ENCODE measurements at places on chromosomes 7 and 10. TPM values are rescaled to one million over a fixed set of nuclear protein-coding genes. Genes with fewer than 3 reads are reported as not detected.

Gene COL17A1
- total RNA-seq, result not detected

Gene FAM180A
- 0.42 TPM for total RNA-seq

DNA sequence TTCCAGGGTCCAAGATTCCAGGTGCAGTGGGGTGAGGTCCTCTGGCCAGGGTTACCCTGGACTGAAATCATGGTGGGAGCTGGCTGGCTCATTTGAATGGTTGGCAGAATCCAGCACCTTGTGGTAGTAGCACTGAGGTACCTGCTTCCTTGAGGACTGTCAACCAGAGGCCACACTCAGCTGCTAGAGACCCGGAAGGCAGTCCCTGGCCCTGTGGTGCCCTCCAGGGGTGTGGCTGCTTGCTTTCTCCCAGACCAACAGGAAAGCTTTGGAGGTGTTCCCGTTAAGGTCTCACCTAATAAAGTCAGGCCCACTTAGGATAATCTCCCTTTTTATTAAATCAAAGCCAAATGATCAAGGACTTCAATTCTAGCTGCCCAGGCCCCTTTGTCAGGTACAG is 107.7 kb upstream of the GDF10 start:
- DNase-seq, result no peak

Gene FAM25C
- total RNA-seq, result not detected

- DNase-seq, result no peak
Measured at GRCh38 chr7:28481091-28481926, 69.0 kb downstream of the CREB5 start.

DNA sequence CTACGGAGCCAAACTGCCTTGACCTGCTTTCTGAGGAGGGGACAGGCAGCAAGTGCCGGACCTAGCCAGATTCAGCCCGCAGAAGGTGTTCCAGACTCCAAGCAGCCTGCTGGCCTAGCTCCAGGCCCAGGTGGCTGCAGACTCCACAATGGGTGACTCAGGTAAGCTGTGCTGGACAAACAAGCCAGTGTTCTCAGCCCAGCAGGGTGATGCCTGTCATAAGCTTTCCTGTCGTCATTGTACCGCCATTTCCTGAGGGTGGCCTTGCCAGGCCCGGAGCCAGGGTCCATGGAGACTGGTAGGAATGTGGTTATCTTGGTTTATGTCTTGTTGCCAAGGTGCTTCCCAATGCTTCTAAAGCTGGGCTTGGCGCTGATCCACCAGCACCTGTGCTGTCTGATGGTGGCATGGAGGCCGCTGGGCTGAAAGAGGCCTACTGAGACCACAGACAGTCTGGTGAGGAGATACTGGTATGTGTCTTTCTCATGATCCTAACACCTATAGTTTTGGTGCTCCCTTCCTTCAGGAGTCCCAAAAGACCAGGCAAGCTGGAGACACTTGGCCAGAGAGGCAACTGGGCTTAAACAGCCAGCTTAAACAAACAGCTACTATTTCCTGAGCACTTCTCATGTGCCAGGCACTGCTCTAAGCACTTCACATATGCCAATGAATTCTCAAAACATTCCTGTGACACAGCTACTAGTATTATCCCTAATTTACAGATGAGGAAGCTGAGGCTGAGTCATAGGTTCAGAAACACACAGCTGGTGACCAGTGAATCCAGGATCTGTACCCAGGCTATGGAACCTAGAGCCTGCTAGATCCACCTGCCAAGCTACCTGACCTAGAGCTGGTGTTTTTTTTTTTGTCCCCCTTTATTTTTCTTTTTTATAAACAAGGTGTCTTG is 42.0 kb downstream of the ZC3HC1 start:
- DNase-seq, result peak; percentile 17

GRCh38 chr10:45453639-45454255 is 79.7 kb downstream of the ALOX5 start:
- no peak for DNase-seq

DNA sequence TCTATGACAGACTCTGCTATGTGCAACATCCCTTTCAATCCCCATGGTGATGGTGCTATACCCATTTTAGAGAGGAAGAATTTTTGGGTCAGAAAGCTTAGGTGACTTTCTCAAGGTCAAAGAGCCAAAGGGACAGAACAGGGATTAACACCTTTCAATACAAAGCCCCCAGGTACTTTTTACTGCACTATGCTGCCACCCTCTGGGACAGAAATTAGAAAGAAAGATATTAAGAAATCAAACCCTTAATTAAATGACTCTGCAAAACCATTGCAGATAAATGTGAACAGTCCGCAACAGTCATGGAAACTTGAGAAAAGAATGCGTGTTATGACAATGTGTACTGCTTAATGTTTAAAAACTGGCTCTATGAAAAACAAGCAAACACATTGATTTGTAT is 673.7 kb downstream of the MAGI2 start:
- DNase-seq, result no peak

DNA sequence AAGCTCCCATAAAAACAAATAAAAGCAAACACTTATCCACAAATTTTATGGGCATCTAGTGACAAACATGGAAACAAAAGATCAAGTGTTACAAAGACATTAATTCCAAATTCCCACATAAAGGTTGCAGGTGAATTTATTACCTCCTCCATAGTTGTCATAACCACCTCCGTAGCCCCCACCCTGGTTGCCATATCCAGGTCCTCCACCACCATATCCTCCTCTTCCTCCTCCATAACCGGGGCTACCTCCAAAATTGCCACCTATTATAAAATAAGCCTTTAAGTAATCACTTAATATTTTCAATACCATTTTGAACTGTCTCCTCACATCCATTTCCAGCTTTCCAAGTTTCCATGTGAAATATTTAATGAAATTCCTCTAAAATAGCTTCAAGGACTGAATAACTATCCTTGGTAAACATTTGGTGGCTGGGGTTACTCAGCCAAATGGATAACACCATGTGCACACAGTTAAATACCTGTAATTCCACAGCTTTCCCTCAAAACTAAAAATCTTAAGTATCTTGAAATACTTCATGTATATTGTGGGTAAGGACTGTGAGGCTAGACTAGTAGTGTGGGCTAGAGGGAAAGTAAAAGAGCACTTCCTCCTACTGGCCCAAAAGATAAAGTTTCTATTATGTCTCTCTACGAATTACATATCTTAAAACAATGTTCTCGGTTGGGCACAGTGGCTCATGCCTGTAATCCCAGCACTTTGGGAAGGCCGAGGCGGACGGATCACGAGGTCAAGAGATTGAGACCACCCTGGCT is 6.9 kb downstream of the HNRNPA2B1 start:
- no peak for DNase-seq

- no peak for DNase-seq
Measured at GRCh38 chr10:25820874-25821273, 113.2 kb upstream of the MYO3A start.

Gene OR2A5
- not detected for total RNA-seq
